ENCODE measurements at places on chromosomes 5 and 9.

GRCh38 chr9:136243631-136244030, 2.0 kb downstream of the QSOX2 start:
- no peak overlapping the region for H3K4me3 ChIP-seq
- peaks cover 26% of the 10 kb centered on the region for H3K4me1 ChIP-seq
- no peaks in the 10 kb centered on the region for H3K36me3 ChIP-seq
- peaks cover 9% of the 10 kb centered on the region for H3K27me3 ChIP-seq

DNA sequence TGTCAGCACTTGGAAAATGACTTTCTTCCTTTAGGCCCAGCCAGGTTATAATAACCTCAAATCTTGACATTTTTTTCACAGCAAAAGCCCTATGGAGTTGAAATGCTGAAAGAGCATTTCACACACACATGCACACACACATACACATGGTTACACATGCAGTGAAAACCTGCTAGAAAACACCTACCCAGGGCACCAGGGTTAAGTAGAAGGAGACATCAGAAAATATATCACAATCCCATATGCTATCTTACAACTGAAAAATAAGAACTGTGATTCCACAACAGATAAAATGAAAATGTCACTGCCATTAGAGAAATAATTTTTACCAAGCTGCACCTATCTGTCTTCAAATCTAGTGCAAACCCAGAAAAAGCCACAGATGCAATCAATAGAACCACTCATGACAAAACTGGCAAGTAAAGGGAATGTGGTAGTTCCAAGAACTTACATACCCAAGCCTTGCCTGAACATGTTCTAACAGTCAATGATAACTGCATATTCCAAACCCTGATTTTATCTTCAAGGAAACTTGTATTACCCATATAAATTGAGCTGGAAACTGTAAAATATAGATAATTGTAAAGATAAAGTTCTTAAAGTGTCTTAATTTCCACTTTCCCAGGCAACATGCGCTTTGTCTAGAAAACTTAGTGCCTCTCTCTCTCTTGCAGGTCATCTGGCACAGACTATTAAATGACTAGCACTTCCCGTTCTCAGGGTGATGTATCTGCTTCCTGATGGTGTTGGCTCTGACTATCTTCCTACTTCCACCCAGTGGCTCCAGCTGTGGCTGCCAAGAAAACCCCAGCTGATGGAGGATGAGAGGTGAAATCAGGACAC, 250.2 kb upstream of the PTGER4 start:
- peaks cover 4% of the 10 kb centered on the region for H3K4me1 ChIP-seq
- H3K27me3 ChIP-seq, result no peaks in the 10 kb centered on the region
- no peak for DNase-seq
- no peaks in the 10 kb centered on the region for H3K36me3 ChIP-seq
- H3K27ac ChIP-seq, result no peak overlapping the region

- no peak overlapping the region for H3K4me3 ChIP-seq
- H3K27ac ChIP-seq, result no peak overlapping the region
- H3K36me3 ChIP-seq, result no peaks in the 10 kb centered on the region
- no peaks in the 10 kb centered on the region for H3K27me3 ChIP-seq
These were observed 129.6 kb downstream of the GLIS3 start for GRCh38 chr9:4170231-4170630.

GRCh38 chr9:110036286-110036685, 171.7 kb downstream of the C9orf152 start:
- H3K27me3 ChIP-seq, result no peaks in the 10 kb centered on the region
- H3K4me3 ChIP-seq, result no peak overlapping the region
- H3K4me1 ChIP-seq, result no peaks in the 10 kb centered on the region
- H3K27ac ChIP-seq, result no peak overlapping the region
- no peak for DNase-seq
